Stimulated activated CD4-positive, alpha-beta T cell treated with anti-CD3 and anti-CD28 coated beads, TNF-alpha, amount 100 ng/mL, for 1 hour (primary cell): ENCODE measurements at places on chromosomes 2 and 18.
A peak's percentile ranks its signal among the peaks of the same experiment; 100 is the strongest.

DNA sequence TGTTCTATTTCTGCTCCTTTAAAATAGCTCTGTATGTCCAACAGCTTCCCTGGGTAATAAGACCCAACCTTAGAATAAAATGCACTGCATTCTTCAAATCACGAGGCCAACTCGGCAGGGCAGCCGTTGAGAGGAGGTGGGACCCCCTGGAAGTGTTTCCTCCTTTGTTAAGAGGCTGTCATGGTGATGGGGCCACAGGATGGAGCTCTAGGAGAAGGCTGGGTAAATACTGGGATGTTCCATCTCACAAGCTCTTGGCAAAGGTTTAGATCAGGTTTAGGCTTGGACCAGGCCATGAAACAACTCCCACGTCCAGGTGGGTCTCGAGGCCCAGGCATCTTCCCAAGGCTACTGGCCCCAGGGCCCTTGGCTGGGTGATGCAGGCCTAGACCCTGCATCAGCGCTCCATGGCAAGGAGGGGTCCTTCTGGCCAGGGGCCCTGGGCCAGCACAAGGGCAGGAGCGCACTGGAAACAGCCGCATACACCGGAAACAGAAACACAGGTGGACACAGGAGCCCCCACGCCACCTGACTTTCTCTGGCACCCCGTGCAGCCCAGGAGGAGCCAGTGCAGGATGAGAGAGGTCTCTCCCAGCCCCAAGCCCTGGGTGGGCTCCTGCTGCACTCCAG lies 38.8 kb upstream of the OTOS start:
- DNase-seq: no peak

DNA sequence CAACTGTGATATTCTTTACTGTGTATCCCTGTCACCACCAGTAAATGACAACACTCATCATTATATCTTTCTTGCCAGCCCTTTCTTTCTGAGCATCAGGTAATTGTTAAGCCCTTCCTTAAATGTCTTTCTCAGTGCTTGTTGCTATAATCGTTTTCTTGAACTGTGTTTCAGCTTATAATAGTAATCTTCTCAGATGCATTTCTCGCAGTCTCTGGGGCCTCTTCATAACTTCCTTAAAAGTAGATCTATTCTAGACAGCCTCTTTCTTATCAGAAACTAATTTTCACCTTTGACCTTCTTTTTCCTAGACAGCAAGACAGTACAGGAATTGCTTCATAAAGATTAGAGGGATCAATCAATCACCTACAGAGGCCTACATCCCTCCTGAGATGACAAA lies 648.1 kb downstream of the CPS1 start:
- DNase-seq: no peak

DNA sequence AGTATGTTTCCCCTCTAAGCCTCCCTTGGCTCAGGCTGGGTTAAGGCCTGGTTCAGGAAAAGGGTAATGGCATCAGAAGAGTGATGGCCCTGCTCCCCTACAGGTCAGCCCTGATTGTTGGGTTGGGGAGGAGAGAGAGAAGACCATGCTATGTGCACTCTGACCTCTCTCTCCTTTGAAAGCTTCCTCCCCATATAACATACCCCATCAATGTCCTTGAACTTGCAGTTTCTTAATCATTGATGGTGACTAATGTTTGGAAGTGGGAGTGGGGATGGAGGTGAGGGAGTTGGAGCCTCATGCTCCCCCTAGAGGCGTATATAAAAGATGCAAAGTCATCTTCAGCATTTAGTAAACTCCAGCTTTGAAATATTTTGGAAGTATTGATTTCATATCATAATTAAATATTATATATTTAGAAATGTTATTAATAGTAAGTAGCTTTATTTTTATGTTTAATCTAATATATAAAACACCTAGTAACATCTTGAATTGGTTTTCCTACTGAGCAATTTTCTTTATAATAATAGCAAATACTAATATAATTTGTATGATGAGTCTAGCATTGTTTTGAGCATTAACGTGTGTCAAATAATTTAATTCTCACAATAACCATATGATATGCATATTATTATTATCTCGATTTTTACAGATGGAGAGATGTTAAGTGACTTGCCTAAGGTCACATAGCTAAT lies 8.8 kb downstream of the PLCL1 start:
- no peak for DNase-seq

- no peak for DNase-seq
Measured at GRCh38 chr2:148971547-148971946, 67.0 kb upstream of the LYPD6B start.

- DNase-seq: no peak
Measured at GRCh38 chr2:34806891-34807290, 1207.8 kb upstream of the FAM98A start.

DNA sequence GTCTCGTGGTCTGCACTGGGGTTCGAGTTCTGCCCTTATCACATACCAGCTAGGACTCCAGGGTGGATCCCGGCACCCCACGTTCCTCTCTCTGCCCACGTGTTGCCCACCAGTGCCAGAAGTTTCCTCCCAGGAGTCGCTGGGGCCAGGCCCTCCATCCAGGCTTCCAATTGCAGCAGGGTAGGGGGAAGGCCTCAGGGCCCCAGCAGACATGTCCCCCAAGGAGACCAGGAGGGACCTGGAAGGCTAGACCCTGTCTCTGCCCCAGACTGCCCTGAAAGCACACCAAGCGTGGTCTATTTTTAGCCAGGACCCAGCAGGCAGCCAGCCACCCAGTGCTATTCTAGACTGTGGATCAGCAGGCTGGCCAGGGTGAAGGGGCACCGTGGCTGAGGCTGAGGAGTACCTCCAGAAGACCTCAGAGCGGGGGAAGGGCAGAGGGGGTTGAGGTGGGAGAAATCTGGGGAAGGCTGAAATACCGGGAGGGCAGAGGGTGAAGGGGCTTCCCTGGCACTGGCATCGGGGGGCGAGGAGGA lies 18.8 kb upstream of the TNS1 start:
- DNase-seq: no peak

DNA sequence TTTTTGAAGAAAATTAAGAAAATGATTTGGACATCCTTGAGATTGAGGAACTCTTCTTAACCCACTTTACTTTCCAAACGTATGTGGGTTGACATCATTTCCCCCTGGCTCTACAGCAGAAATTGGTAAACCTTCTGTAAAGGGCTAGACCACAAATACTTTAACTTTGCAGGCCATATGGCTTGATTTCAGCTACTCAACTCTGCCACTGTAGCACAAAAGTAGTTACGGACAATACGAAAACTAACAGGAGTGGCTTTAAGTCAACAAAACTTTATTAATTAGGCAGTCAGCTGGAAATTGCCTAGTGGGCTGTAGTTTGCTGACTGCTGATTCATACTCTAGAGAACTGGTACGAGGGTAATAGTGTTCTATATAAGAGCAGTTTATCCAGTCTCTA lies 83.2 kb upstream of the DTNB start:
- DNase-seq: no peak

GRCh38 chr2:100718065-100718629 lies 101.8 kb upstream of the NPAS2 start:
- no peak for DNase-seq

DNA sequence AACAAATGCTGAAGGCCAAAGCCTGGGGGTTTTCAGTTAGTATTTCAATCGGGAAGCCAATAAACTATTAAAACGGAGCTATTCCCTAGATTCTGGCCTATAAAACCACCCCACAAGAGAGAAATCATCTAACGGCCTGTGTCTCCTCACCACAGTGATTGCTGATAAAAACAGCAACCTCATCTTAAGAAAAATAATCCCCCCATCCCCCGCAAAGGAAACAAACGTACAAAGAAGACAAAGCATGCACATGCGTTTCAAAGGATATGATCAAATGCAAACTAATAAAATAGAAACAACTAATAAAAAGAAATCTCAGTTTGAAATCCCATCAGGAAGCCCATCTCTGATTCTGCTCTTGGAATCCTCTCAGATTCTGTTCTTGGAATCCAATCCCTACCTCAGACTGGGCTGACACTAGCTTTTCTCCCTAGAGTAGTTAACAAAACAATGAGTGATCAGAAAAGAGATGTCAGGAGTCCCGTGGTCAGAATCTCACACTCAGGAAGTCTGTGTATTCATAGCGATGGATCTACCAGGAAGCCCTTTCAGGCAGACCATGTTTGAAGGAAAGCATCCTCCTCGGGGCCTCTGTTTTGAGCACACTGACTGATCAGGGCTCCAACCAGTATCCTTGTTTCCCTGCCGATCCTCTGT lies 150.7 kb downstream of the THADA start:
- DNase-seq: no peak

- no peak for DNase-seq
Measured at GRCh38 chr2:108139521-108139920, 100.2 kb upstream of the SULT1C3 start.

DNA sequence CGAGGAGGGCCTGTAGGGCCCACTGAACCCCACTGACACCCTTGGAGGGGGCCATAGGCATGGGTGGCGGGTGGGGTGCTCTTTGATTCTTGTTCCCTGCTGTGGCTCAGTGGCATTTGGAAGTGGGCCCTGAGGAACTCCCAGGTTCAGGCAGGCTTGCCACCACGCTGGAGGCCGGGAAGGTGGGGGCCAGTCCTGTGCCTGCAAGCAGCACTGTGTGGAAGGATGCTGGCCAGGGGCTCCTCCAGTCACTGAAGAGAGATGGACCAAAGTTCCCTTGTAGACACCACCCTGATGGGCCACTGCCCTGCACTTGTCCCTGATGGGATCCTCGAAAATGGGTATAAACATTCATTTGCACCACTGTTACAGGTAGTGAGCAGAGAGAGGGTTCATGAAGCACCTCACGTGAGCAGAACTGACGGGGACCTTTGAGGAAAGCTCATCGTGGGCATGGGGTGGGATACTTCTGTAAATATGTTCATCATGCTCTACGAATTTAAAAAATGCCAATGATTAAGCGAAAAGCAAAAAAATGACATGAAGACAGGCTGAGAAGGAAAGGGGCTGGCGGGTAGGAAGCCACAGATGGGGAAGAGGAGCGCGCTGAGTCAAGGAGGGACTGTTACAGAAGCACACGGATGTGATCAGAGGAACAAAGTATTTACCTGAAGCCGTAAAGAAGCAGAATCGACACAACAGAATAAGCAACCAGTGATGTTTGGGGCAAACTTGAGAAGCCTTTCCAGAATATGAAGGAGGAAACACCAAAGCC lies 45.2 kb upstream of the ASB1 start:
- DNase-seq: no peak

DNA sequence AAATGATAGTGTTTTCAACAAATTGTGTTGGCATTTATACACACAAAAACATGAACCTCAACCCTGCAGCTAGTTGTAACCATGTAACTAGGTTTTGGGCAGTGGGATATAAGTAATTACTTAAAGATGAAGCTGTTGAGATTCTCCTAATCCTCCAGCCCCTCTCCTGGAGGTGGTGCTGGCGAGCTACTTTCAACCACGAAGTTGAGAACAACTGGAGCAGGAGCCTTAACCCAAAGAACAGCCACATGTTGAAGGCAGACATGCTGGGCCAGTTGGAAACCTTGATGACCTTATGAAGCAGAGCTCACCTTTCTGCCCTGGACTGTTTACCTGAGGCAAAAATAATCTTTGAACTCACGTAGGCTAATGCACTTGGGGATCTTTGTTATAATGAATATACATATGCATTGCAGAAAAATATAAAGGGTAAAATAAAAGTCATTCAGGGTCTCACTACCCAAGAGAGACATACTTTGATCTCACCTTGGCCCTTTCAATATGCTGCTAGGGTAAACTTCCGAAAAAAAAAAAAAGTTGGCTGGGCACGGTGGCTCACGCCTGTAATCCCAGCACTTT lies 89.6 kb upstream of the NPAS2 start:
- DNase-seq: peak; percentile 8

GRCh38 chr2:237446338-237446665 lies 32.3 kb upstream of the COL6A3 start:
- DNase-seq: no peak

DNA sequence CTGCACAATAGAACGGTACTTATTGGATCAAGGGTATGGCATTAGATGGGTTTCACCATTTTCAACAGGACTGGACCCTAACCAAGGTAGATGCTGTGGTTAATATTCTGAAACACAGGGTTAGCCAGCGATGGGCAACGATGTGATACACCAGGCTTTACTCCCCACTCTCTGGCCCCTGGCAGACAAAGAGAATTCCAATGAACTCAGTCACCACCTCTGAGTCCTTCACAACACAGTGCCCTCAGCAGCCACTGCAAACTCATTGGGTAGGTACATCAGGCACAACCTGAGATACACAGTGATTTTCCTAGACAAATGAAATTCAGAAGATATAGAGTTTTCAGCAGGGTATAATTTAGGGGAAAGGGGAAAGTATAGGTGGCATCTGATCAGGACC lies 634.5 kb downstream of the ZEB2 start:
- DNase-seq: no peak
